ENCODE measurements at places on chromosomes 2 and 18. TPM values are rescaled to one million over a fixed set of nuclear protein-coding genes. Genes with fewer than 3 reads are reported as not detected.
A peak's percentile ranks its signal among the peaks of the same experiment; 100 is the strongest.

GRCh38 chr2:13056259-13056843 is 339.6 kb downstream of the TRIB2 start:
- DNase-seq = no peak

GRCh38 chr2:201070948-201071478 is 458 bp downstream of the HYCC2 start:
- no peak for DNase-seq

The COLEC12 gene
- total RNA-seq = 6.3 TPM

GRCh38 chr2:82641598-82642180 is 1817.4 kb downstream of the SUCLG1 start:
- no peak for DNase-seq

DNA sequence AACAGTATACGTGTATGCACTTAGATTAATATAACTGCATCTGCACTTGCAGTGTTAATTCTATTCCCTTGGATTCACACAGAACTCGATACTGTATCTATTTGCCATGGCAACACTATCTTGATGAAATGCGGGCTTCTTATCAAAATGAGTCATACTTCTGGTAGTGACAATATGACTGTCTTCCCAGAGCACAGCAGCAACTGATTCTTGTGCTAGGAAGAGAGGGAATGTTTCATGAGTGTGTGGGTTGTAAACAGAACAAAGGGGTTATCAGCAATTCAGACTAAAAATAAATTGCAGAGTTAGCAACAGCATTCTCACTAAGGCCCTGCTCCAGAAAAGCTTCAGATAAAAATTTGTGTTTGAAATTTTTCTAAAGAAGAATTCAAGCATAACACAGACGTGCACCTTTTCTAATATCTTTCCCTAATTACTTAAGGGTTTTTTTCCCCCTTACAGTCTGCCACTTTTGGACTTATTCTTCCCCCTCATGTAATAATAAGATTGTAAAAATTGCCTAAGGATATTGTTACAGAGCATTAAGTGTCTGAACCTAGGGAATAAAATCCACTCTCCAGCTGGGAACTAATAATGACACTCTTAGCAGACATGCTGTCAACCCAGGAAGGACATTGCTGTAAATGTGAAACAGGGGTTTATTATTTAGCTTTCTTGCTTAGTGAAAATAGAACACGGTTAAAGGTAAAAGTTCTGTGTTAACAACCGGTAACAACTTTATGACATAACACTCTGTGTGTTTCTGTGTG is 99.9 kb upstream of the SLC38A11 start:
- no peak for DNase-seq

- DNase-seq = no peak
Measured at GRCh38 chr2:42424033-42424432, 63.0 kb upstream of the COX7A2L start.

- DNase-seq = no peak
Measured at GRCh38 chr2:198706476-198707082, 751.2 kb downstream of the SATB2 start.

DNA sequence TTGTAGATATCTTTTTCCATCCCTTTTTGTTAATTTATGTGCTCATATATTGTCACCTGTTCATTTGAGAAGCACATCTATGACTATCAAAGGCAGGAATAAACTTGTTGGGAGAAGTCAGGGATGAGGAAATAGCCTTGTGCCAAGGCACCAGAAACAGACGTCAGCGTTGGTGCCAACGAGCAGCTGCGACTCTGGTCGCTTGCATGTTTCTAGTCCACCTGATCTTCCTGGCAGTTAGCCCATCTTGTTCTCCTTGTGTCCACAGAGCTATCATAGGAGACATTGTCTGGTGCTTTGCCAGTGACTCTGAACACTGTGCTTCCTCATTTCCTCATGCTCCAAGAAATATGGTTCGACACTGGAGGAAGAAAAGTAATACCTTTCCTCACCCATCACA is 374.4 kb downstream of the PTPRM start:
- peak; percentile 93 for DNase-seq

GRCh38 chr2:143371616-143372015 is 242.4 kb downstream of the ARHGAP15 start:
- DNase-seq = no peak

DNA sequence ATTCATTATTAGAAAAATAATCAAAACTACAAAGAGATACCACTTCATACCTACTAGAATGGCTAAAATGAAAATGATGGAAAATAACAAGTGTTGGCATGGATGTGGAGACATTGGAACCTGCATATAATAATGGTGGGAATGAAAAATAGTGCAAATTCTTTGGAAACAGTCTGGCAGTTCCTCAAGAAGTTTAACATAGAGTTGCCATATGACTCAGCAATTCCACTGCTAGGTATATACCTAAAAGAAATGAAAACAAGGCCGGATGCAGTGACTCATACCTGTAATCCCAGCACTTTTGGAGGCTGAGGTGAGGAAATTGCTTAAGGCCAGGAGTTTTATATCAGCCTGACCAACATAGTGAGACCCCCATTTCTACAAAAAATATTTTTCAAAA is 41.6 kb upstream of the ACYP2 start:
- DNase-seq = no peak

DNA sequence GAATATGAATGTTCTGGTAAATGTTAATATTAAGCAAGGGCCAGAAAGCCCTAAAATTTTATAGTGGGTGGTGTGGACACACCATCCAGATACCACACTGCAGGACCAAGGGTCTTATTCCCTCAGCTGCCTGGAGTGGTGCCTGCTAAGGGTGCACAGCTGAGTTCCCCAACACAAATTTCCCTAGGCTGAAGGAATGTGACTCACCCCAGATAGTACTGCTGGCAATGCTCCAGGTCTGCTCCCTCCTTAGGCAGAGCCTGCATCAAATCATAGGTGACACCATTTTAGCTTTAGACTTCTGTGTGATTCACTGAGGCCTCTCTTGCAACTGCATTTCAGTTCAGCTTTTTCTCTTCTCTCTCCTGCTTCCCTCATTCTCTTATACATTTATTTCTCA is 321.1 kb downstream of the SATB2 start:
- DNase-seq = no peak

The LIMS3 gene
- 4.8 TPM for total RNA-seq

The MAP4K3 gene
- 86.6 TPM for total RNA-seq

- DNase-seq = no peak
Measured at GRCh38 chr2:197254776-197255530, 55.6 kb downstream of the ANKRD44 start.

DNA sequence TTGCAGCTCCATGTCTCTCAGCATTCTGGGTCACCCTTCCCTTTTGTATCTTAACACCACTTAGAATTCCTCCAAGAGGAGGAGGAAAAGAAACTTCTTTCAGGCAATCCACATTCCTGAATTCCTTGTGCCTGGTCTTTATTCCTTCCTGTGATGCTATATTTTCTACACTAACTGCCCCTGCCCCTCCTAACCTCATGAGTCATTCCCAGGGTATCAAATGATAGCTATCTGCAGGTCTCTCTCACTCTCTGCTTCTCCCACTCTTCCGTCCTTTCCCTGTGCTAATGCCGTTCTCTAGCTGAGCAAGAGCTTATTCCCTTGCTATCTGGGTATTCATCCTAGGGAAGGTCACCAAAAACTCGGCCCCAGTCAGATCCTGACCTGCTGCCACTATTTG is 395.0 kb upstream of the TCF4 start:
- no peak for DNase-seq

DNA sequence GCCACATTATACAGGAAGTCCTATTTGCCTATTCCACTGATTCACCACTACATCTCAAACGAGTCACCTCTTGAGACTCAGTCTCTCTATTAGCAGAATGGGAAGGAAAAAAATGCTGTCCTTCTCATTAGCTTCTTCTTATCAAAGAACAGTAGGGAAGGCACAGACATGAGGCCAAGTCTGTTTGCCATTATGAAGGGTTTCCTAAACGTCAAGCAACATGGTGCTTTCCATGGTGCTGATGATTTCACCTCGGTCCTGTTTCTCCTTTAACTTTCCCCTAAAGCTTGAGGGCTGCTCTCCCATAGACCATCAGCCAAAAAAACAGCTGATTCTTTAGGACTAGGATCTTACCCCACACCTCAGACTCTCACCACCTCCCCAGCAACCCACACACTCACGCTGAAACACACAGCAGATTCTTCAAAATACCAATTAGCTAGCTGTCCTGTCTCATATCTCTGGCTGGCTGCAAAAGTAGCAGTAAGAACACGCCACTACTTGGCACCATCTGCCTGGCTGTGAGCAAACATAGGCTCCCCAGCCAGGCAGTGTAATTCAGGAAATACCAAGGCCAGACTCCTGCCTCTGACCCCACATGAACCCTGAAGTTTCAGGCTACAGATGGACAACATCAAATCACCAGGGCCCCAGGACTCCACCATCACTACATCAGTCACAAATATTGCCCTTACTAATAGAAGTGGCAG is 30.5 kb downstream of the GALNT14 start:
- DNase-seq = no peak

The SYT4 gene
- total RNA-seq = 3.0 TPM

DNA sequence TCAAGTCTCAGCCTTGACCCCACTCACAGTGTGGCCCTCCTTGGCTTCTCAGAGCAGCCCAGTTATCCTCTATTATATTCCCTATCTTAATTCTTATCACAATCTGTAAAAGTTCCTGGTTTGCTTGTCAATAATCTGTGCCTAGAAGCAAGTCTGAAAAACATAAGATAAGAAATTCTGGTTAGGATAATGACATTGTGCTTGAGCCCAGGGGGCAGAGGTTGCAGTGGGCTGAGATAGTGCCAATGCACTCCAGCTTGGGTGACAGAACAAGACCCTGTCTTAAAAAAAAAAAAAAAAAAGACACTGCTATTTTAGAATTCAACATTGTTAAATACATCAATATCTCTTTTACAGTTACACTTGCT is 63.9 kb downstream of the TMEM131 start:
- DNase-seq = no peak

DNA sequence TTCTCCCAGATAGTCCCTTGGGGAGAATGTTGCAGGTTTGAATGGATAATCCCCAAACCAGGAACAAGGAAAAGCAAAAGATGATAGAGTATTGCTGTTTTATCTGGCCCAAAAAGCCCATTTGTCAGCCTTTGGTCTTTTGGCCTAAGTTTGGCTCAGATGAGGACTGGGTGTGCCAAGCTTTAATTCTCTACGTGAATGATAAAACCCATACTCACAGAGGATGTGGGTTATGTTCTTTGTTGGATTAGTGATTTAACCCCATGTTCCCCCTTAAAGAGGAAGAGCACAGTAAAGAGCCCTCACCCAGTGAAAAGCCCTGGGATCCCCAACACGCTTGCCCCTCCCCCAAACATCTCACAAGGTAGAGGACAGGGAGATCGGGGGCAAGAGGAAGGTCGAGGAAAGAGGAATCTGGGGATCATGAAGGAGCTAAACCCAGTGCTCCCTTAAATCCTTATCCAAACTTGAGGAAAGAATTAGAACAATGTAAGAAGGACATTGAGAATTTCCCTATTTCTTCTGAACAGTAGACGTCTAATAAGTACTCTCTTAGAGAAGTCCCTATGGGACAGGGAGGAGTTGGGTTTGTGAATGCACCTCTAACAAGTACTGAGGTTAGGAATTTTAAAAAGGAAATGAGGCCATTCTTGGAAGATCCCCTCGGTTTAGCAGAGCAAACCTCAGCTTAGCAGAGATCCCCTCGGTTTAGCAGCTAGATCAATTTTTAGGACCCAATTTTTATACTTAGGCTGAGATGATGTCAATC is 105.0 kb downstream of the HIBCH start:
- no peak for DNase-seq

DNA sequence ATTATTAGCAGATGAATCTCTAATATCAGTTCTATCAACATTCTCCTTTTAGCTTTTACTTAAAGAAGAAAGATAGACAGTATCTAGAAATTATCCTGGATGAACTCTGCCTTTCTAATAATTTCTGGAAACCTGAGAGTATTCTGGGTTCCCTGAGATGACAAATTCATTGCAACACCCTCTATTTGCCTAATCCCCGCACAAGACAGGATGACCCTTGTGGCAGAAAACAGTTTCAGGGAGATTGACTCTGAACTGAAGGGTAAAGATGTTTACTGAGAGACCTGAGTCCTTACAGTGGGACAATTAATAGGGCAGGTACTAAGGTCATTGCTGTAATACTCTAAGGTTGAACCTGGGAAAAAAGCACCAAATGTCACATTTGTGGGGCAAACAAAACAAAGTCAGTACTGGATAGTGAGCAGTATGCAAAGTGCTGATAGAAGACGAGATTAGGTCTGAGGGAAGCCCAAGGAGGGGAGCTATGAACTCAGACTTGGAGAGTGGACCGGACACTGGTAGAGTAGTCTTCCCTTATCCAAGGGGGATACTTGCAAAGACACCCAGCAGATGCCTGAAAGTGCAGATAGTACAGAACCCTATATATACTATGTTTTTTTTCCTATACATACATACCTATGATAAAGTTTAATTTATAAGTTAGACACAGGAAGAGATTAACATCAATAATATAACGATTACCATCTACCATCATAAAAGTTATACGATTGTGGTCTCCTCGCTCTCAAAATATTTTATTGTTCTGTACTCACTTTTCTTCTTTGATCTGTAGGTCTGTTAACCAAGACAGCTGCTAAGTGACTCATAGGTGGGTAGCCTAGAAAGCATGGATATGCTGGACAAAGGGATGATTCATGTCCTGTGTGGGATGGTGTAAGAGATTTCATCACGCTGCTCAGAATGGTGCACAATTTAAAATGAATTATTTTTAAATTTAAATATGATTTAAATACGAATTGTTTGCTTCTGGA is 148.3 kb upstream of the KLHL14 start:
- DNase-seq = no peak

The PARD6G gene
- total RNA-seq = 33.3 TPM

- DNase-seq = no peak
Measured at GRCh38 chr2:142865924-142866323, 11.5 kb upstream of the KYNU start.

The IKZF2 gene
- 25.3 TPM for total RNA-seq

The SKOR2 gene
- total RNA-seq = not detected

DNA sequence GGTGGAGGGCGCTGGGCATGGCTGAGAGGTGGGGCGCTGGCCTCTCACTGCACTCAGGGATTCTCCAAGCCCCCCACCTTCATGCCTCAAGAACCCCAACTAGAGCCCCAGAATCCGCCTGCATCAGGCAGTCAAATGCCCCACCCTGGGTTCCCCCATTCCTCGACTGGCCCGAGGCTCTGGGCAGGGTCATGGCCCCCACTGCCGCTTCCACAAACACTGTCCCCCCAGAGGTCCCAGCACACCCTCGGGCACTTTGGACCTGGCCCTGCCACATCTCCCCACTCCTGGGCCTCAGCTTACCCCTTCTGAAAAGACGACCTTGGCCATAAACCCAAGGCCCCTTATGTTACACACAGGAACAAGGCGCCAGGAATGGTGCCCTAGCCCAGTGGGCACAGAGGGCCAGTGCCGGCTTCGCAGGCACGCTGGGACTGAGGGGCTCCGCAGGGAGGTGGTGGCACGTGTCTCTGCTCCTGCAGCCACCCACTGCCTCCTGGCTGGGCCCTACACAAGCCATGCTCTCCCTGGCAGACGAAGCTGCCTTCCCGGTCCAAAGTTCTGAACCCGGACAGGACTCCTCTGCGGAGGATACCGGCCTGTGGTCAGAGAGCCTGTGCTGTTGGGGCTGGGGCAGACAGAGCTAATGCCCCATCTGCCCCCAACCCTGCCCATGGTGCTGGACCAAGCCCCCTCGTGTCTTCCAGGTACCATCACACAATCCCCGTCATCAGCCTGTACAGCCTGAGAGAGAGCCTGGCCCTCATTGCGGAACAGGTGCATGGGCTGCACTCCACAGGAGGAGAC is 6.8 kb downstream of the AGXT start:
- no peak for DNase-seq

All from thyroid gland (tissue), 4 donors.